HEK293T (cell line): ENCODE measurements at places on chromosomes 12 and 14.
A peak's percentile ranks its signal among the peaks of the same experiment; 100 is the strongest.

- DNase-seq = peak; percentile 20
These were observed 300.0 kb downstream of the AEBP2 start for GRCh38 chr12:19739195-19739776.

DNA sequence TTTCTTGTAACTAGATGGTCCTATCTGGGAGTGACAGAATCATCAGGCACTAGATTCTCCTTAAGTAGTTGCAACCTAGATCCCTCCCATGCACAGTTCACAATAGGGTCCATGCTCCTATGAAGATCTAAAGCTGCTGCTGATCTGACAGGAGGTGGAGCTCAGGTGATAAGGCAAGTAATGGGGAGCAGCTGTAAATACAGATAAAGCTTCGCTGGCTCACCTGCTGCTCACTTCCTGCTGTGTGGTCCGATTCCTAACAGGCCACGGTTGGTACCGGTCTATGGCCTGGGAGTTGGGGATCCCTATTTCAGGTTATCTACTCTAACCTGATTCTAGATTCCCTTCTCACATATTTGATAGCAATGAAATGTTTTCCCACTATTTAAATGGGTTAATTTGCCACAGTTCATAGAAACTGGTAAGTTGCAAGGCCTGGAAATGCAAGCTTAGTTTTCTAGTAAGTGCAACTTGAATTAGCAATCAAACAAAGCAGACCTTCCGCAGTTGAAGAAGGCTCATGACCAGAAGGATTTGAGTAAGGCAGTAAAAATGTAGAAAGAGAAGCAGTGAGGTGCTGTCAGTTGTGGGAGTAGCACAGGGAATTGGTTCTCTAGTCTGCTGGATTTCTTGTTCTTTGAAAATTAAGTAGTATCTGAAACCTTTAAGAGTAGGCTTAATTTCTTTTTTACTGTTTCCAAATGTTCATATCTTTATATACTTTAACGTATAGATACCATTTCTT, 332.3 kb downstream of the EGLN3 start:
- DNase-seq = no peak

- no peak for DNase-seq
These were observed 728.3 kb downstream of the LRFN5 start for GRCh38 chr14:42334931-42335330.

DNA sequence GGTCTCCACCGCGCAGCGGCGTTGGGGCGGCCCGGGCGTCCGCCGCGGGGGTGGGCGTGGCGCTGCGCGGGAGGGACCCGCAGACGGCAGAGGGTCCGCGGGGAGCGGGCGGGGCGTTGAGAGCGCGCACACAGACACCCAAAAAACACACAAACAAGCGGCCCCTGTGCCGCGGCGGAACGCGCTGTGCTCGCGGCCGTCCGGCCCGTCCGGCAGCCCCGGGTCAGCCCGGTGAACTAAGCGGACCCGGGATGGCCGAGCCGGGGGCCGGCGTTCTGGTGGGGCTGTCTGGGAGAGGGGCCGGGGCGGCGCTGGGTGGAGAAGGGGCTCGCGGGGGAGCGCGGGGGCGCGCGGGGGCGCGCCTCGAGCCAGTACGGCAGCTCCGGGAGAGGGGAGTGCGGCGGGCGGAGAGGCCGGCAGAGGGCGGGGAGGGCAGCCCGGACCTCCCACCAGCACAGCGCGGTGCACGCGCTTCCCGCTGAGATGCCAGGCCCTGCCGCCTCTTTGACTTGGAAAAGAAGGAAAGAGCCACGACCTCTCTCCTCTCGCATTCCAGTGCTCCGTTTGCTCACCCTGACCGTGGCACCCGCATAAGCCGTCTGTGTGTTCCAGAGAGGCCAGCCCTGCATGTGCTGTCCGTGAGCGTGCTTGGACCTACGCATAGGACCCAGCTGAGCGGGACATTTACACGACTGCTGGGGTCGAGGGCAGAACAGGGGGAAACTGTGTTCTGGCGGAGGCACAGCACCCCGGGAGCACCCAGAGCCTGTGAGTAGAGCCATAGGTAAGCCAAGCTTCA, 10.3 kb downstream of the SLC6A12 start:
- DNase-seq = peak; percentile 62

DNA sequence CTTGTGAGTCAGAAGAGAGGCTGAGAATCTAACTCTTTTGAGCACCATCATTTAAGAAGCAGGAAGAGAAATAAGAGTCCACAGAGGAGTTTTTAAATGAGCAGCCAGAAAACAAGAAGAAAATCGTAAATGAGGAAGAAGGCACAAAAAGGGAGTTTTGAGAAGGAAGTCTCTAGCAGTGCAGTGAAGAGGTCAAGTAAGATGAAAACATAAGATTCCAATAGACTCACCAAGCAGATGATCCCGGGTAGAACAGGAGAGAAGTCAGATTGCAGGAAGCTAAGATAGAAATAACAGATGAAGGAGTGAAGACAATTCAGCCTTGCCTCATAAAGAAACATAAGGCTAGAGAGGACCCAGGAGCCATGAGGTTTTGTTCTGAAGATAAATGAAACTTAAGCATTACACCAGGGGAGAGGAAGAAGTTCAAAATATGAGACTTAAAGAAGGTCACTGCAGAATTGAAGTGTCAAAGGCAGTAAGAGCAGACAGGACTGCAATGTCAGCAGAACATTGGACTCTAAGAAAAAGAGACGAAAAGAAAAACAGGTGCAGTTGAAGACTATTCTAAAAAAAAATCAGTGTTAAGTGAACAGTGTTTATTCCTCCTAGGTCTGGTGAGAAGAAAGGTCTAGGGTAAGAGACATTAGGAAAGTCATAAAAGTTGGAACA, 229.0 kb downstream of the SEC23A start:
- no peak for DNase-seq

- no peak for DNase-seq
These were observed 42.3 kb upstream of the MDM1 start for GRCh38 chr12:68374307-68374982.

DNA sequence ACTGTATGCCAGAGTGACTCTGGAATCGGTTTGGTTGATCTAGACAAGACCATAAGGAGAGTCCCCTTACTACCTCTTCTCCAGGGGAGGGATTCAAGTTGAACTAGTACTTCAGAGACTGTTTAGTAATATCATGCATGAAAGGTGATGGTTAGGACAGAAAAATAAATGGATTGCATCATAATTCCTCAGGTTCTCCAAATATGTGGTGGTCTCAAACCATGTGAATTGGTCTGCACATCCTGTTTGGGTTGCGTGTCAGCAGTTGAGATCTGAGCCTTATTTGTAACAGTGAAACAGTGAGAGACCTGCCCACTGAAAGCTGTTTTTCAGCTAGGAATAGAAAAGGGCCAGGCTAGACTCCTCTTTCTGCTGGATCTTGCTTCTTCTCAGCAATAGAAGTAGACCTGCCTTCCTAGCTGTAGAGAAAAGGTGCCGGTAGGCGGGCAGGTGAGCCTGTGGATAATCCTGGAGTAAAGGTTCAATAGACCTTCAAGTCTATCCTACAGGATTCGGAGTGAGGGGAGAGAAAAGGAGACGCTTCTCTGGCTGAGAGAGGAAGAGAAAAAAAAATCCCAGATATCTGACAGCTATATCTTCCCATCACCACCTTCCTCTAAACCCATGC, 258.5 kb upstream of the E2F7 start:
- no peak for DNase-seq
